ENCODE measurements at places on chromosomes 2 and 18.

- no peak for DNase-seq
These were observed 93.5 kb downstream of the TNS1 start for GRCh38 chr2:217909156-217909820.

- no peak for DNase-seq
These were observed 16.9 kb downstream of the CROCC2 start for GRCh38 chr2:240922982-240923537.

- DNase-seq: peak; percentile 13
These were observed 23.3 kb upstream of the MC5R start for GRCh38 chr18:13800505-13801259.

- no peak for DNase-seq
These were observed 242.6 kb downstream of the EN1 start for GRCh38 chr2:118604811-118605210.

- DNase-seq: no peak
These were observed 173.6 kb downstream of the ADCYAP1 start for GRCh38 chr18:1078301-1078700.

GRCh38 chr2:151111599-151112278 is 149.9 kb downstream of the RBM43 start:
- no peak for DNase-seq

DNA sequence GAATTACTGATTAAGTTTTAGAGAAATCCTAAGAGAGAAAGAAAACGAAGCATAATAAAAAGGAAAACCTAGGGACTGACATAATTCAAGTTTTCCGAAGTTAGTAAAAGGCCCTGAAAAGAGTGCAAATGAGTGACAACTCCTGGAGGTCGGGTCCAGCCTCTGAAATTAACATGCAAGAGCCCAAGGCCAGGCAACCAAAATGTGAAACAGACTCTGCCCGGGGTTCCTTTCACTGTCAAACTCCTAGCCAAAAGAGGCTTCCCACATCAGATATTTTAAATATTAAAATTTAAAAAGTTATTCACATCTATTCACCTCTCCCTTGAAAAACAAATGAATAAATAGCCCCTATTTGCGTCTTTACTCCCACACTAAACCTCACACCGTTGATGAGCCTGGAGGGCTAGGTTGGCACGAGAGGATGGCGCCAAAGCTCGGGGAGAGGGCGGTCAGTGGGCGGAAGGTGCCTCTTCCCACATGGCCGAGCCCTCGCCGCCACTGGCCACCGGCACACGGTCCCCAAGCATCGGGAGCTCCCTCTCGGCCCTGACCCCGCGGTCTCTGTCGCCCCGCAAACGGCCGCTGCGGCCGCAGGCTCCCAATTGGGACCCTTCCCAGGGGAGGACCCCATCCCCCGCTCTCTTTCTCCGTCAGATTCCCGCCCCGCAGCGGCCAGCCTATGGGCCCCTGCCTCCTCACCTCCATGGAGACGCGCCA is 630 bp downstream of the PPM1G start:
- no peak for DNase-seq

DNA sequence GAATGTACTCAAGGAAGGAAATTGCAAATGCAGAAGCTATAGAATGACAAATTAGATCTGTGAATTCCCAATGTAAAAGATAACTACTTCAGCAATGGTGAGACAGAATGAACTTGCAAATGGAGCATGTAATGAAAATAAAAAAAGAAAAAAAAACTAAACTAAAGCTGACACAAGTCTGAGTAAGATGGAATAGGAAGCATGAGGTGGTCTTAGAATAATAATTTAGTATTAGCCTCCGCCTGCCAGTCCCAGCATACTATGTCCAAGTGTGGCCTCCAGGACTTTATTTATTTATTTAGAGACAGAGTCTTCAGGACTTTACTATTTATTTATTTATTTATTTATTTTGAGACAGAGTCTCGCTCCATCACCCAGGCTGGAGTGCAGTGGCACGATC is 37.4 kb upstream of the SLC39A10 start:
- DNase-seq: no peak

DNA sequence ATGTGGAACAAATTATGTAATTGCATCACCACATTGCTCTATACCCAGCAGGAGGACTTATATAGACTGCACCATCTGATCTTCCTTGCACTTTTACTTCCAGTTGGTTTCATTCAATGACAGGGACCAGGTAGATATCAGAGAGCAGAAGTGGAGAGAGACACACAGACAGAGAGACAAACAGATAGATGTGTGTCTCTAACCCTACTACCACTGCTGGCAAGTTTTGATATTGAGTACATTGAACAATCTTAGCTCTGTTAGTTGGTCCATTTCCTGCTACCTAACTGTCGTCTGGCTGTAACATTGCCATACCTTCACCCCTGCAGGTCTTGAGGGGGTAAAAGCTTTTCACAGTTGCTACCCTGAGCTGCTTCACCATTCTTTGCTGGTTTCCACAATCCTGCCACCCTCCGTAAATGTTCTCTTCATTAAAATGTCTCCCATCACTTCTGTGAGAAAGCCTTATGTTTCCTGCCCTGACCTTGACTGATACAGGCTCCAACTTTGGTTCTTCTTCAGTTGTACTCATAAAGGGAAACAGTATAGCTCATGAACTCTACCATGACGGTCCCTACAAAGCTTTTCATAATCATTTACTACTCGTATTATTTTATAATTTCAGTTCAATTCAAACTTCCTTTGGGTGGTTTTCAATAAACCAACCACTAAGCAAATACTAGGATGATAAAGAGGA is 62.3 kb upstream of the ITGA4 start:
- DNase-seq: no peak

- DNase-seq: no peak
These were observed 156.6 kb downstream of the DTNA start for GRCh38 chr18:34866739-34867138.

GRCh38 chr2:200130762-200131166 is 175.4 kb downstream of the MAIP1 start:
- no peak for DNase-seq

GRCh38 chr2:31012406-31012805 is 125.8 kb downstream of the GALNT14 start:
- DNase-seq: no peak

- DNase-seq: no peak
These were observed 187.1 kb upstream of the OSR1 start for GRCh38 chr2:19545507-19545906.

DNA sequence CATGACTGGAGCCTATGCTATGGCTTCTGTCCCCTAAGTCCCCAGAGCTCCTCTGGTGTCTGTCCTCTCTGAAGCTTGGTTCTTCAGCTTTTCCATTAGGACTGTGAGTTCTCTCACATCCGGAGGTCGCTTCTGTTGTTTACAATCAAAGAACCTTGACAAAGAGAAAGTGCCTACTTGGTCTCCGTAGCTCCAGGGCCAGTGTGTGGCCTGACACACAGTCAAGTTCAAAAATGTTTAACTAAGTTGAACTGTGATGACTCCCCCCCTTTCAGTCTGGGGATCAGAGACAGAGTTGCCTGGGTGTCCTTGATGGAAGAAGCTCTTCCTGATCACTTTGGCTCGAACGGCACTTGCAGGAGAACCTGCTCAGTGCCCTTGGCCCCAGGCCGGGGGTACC is 26.3 kb upstream of the YWHAQ start:
- DNase-seq: peak; percentile 28
